ENCODE measurements at places on chromosomes 4 and X.

DNA sequence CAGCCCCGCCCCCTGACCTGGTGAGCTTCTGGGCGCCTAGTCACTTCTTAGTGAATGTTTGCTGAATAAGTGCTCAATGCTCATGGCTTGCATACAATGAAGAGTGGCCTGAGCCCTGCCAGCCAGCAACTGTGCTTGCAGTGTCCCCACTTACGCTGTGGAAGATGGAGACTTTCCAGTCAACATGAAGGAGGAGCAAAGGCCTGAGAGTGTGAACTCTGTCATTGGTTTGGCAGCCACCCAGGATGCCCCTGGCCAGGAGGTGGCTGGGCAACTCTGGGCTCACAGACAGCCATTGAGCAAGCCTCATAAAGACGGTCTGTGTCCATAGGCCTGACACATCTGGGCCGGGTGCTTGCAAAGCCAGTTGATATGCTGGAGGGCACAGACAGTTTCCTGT is 72.1 kb upstream of the MAMLD1 start:
- no peak for DNase-seq

DNA sequence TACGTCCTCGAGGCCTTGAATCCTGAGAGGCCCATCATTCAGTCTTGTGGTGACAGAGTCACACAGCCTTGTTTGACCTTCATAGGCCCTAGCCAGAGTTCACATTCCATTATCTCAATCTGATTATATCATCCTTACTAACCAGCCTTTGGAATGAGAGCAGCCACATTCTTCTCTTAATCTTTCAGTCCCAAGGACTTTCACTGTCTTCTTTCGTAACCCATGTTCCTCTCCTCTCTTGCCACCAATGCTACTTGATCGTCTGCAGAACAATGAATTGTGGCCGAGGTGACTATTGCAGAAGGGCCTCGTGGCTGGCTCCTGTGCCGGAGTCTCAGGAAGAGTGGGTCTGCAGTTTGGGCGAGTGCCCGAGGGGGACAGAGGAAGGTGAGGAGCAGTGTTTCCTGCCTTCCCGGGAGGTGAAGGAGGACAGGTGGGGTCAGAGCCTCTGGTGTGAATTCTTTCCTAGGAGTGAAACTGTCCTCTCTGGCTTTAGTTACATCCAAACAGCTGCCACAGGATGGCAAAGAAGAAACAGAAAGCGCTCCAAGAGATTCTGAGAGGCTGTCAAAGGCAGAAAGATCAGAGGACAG is 94.6 kb downstream of the LIMCH1 start:
- DNase-seq = no peak

DNA sequence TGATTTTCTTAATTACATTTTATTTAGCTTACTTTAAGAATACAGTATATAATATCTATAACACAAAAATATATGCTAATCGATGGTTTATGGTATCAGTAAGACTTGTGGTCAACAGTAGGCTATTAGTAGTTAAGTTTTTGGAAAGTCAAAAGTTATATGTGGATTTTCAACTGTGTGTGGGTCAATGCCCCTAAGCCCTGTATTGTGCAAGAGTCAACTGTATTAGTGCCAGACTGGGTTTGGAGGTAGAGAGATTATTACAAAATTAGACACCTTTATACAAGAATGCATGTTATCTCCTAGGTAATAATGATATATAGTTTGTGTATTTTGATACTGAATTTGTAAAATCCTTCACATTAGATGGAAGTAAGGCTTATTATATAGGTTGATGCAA is 100.3 kb upstream of the PRR32 start:
- DNase-seq = no peak

DNA sequence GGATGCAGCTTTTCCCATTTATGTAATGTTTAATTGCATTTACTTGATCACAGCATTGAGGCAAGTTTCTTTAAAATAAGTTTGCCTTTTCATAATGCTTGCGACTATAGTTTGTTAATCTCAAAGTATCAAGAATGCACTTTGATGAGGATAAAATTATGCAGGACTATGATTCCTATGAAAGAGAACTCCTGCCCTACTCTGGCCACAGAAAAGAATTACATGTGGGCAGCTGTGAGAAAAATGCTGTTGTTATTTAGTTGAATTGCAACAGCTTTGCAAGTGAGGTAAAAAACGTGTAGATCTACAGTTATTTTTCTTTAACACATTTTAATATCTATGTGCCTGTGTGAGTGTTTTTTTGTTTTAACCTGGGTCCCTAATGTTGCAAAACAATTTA is 12.5 kb upstream of the OSTC start:
- DNase-seq = no peak

- peak; percentile 77 for DNase-seq
Observed at GRCh38 chrX:153971450-153972367, at the start of gene HCFC1. Gene HCFC1, minus strand, starts transcription at chrX:153971818. Its CDS starts 978 bp downstream, at chrX:153970840.

Measured in NCI-H748 treated with DMSO at 0.1 percent for 48 hours (cell line).